Stimulated activated CD8-positive, alpha-beta memory T cell treated with anti-CD3 and anti-CD28 coated beads, Interleukin-7, amount 100 ng/mL, for 1 hour (primary cell): ENCODE measurements at places on chromosomes 5 and 9.

GRCh38 chr9:6605202-6605601 is 40.3 kb downstream of the GLDC start:
- DNase-seq = no peak

DNA sequence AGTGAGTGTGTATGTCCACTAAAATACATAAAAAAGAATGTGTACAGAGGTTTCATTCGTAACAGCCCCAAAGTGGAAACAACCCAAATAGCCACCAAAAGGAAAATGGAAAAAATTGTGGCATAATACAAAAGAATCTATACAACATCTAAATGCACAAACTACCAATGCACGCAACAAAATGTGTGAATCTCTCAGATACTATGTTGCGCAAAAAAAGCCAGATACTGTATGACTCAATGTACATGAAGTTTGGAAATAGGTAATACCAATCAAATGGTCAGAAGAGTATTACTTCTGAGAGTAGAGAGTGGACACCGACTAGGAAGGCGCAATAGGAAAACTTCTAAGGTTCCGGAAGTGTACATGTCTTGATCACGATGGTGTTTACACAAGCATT is 2.4 kb downstream of the XPA start:
- DNase-seq = no peak

GRCh38 chr9:135165003-135165711 is 77.7 kb downstream of the OLFM1 start:
- DNase-seq = no peak

DNA sequence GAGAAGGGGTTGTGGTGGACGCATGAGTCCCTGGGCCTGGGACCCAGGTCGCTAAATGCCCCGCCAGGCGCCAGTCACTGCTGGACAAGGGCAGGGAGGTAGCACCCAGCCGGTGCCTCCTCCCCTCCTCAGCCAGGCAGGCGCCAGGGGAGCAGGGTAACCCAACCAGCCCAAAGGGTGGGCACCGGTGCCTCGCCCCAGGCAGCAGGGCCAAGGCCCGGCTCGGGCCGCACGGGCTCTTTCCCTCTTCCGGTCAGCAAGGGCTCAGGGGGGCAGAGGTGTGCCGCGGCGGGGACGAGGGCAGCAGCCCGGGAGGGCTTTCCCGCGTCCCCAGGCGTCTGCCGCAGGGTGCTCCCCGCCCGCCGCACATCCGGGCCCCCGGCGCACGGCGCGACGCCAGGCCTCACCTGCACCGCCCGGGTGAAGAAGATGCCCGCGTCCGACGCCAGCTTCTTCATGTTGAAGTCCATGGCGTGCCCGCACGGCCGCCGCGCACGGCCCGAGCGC is 393 bp downstream of the SH3GLB2 start:
- DNase-seq = no peak

- DNase-seq = no peak
Observed at GRCh38 chr5:142322747-142323479, 1.9 kb downstream of the SPRY4 start.

DNA sequence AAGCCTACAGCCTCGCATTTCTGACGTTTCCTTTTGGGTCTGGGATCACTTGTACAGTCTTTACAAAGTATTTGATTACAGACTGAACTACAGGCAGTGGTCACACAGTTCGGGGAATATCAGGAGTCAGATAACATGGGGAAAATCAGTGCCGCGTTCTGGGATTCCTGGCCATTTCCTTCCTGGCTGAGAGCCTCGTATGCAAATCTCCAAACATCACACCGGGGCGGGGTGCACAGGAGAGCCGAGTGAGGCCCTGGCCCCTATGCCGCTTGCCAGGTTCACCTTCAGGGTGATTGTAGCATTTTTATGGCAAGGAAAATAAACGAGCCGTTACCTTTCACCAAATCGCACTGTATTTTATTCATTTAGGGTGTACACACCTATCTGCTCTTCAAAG is 29.6 kb upstream of the SLC9A3 start:
- no peak for DNase-seq

GRCh38 chr9:34484678-34485077 is 26.1 kb downstream of the DNAI1 start:
- DNase-seq = no peak

GRCh38 chr9:113511047-113511521 is 47.6 kb downstream of the RGS3 start:
- DNase-seq = no peak

DNA sequence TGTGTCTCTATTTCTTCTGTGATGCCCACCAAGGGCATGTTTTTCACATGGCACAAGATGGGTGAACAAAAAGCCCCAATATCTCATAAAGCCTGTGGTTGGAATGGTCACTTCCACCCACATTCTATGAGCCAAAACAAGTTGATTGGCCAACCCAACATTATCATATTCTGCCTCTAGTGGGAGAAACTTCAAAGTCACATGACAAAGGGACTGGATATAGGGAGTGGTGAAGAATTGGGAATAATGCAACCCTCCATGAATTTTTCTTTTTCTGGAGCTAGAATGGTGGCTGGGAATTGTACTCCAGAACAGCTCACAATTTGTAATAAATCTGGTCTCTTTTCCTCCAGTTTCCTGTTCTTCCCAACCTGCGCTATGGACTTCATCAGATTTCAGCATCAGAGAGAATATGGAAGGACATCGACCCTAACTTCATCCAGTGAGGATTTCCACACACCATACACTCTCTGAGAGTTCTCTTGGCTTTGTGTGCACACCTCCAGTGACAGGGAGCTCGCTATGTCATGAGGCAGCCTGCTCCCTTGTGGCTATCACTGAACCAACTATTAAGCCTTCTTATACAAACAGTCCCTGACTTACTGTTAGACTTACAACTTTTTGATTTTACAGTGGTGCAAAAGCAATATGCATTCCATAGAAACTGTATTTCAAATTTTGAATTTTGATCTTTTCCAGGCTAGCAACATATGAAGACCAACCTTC is 12.0 kb upstream of the B4GALT1 start:
- DNase-seq = no peak

DNA sequence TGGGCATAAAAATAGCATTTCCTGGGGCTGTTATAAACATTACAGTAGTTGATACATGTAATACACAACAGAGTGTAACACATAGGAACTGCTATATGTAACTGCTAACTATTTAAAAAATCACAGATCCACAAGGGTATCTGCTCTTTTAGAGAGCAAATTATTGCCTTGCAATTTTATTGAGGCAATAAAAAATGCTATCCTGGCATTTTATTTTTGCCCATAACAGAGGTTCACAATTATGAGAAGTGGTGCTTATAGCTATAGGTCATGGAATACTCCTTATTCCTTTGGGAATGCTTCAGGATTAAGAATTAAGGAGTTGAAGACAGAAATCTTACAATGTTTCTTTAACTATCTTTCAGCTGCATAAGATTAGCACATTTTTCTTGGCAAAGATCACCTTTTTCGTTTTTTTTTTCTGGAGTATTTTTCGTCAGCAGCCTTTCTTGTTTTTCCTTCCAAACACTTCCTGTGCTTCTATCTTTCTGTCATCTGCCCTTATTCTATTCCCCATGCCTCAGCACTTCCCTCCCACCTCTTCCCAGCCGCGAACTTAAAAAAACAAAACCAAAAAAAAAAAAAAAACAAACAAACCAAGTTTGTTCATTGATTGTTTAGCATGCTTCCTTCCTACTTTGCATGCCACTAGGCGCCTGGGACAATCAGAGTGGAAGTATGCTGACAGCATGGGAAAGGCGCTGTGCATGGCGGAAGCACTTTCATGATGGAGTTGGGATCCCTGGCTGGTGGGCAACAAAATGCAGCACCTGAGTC is 264.2 kb downstream of the MAST4 start:
- no peak for DNase-seq

DNA sequence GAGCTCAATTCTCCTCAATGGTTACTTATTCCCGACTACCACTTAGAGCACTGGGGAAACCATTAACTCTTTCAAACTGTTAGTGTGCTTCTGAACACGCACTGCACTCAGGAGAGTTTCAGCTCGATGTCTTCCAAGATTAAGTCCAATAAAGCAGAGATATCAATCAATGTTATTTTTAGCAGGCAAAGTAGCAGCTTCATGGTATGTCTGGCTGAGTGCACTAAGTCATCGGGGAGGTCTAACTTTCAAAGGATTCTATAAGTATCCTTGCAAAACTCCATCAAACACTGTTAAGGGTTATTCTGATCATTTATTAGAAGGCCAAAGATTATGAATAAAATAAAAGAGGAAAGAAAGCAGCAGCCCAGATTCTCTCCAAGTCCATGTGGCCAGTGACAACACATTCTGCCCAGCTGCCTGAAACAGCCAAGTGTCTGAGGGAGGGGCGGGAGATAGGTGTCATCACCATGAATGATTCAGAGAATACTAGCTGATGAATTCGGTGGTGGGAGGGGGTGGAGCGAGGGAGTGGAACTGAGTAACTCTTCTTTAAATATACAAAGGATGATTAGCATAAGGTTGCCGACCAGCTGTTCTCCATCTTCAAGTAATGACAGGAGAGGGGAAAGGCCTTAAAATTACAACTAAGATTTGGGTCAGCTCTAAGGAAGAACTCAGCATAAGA is 21.3 kb downstream of the NREP start:
- no peak for DNase-seq

GRCh38 chr9:99822109-99822805 is 572 bp downstream of the NR4A3 start:
- no peak for DNase-seq

- no peak for DNase-seq
Observed at GRCh38 chr9:31745468-31745867, 639.0 kb upstream of the ACO1 start.

DNA sequence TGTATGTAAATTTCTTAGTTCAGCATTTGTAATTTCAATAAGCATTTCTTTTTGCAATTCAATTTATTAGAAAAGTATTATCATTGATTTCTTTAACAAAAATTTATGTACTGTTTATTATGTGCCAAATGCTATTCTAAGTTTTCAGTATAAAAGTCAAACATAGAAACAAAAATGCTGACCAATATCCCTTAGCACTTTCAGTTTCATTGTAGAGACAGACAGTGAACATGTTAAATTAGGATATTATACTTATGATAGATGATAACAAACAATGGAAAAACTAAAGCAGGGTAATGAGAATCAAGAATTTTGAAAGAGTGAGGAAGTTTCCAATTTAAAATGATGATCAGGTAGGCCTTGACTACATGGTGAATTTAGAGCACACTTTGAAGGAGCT is 1106.0 kb downstream of the TAF11L14 start:
- DNase-seq = no peak
